ENCODE measurements at places on chromosomes 2 and 18.
A peak's percentile ranks its signal among the peaks of the same experiment; 100 is the strongest.

- DNase-seq, result no peak
Measured at GRCh38 chr2:151792589-151792988, 35.6 kb downstream of the ARL5A start.

DNA sequence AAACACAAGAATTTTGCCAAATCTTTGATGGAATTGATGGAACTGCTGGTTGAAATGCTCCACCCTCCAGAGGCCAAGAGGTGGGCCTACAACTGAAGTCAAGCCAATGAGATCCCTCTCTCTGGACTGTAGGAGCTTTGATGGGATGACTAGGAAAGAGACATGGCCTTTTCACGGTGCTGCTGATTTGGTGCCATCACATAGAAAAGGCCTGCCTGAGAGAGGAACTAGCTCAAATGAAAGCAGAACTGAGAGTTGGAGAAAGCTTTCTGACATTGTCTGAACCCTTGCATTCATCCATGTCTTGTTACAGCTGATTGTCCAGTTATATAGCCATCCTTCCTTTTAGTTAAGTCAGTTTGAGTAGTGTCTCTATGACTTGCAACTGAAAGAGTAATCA lies 283.8 kb upstream of the LYPD1 start:
- DNase-seq, result no peak

DNA sequence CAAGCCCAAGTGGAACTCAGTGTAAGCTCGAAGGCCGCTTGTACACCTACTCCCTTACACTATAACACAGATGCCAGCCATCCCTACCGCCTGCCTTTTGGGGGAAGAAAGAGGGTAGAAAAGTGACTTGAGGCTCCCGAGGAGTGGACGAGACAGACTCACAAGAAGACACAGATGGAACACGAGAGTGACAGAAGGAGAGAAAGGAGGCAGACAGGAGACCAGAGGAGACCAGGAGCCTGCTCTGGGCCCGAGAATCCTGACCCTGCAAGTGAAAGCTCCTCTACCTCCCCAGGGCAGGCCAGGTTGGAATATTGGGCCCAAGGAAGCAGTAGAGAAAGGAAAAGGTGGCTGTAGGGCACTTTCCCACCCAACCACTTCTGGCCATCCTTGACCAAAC lies 23.4 kb upstream of the TNS1 start:
- no peak for DNase-seq

DNA sequence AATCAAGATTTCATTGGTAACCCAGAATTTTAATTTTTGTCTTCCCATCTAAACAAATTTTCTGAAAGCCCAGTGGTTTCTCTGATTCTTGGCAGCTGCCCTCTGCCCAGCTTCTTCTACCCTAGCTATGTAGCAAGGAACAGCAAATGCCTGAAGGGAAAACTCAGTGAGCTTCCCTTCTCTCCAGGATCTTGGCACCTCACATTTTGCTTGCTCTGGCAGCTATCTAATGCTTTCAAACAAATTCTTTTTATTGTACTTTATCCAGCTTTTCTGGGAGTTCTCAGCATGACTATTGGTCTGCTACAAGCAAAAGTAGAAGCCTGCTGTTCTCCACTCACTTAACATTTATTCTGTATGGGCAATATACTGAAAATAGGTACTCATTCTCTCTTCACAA lies 18.3 kb upstream of the GFPT1 start:
- DNase-seq, result no peak

DNA sequence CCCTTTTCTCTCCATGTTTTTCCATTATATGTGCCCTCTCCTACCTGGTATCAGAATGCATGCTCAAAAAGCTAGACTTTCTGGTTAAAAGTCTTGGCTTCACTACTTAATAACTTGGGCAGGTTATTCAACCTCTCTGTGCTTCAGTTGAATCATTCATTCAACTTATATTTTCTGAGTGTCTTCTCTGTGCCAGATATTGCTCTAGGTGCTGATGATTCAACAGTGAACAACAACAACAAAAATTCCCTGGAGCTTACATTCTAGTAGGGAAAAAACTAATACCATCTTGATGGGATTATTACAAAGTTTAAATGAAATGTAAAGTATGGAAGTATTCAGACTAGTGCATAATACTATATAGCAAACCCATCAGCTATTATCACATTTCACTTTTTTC lies 55.2 kb downstream of the SOS1 start:
- DNase-seq, result no peak

- no peak for DNase-seq
Measured at GRCh38 chr2:2158915-2159314, 172.2 kb downstream of the MYT1L start.

DNA sequence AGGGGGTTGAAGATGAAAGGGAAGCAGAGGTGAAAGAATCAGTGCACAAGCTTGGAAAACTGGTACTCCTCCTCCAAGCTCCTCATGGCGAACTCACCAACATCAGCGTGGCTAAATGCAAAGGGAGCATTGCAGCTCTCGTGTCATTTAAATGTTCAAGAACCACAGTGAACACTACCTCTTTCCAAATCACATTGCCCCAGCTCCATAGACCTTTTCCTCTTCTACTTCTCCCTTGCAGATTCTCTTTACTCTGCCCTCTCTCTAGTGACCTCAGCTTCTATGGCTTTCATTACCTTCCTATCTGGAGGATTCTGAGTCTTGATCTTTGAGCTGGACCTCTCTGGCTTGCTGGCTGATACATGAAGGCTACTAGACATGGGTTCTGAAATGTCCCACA lies 14.3 kb downstream of the EPB41L3 start:
- no peak for DNase-seq

DNA sequence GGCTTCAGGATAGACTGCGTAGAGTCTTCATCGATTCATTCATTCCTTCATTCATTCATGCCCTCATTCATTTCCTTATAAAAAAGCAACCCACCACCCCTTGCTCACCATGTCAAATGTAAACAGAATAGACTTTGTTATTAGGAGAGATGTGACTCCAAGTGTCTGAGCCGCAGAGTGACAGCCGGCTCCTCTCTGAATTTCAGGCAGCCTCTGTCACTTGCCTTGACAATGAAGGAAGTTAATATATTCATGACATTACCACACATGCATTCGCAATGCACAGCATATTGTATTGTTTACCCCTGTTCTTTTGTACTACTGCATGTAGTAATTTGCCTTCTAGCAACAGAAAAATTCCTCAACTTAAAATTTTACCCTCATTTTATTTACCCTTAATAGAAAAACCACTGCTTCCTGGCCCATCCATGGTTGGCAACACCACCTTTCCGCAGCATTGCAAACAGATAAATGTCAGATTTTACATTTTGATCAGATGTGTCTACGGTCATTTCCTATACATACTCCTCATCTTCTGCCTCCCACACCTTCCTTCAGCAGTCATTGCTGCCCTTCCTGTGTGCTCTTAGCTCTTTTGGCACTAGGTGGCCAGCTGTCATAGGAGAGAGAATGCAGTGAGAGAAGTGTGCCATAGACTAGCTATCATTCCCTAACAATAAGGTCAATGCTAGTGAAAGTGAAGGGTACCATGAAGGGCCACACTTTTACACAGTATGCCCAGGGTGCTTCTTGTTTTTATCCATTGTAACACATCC lies 1090.8 kb downstream of the BCL11A start:
- no peak for DNase-seq

DNA sequence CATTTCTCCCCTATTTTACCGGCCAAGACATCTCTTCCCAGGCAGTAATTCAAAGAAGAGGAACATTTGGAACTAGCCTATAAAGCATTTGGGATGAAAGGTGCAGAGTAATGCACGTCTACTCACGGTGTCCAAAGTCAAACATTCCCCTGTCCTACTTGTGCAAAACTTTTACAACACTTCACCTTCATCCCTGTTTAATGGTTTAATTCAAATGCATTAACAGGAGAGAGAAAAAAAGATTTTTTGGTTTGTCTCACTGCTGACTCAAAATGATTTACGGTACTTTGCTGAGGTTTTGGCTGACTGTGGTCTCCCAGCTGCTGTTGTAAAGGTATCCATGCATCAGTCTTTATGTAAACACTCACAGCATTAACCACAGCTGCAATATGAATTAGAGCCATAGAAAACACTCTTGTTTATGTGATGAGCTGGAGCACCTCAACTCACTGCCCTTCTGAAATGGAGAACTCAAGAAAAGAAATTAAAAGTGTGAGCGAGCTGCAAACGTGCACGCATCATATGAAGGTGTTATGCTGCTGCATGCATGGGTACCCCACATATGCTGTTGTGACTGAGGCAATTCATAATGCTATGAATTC lies 220.5 kb downstream of the PIEZO2 start:
- no peak for DNase-seq

GRCh38 chr2:240643811-240644150 lies 18.5 kb downstream of the GPR35 start:
- DNase-seq, result no peak

DNA sequence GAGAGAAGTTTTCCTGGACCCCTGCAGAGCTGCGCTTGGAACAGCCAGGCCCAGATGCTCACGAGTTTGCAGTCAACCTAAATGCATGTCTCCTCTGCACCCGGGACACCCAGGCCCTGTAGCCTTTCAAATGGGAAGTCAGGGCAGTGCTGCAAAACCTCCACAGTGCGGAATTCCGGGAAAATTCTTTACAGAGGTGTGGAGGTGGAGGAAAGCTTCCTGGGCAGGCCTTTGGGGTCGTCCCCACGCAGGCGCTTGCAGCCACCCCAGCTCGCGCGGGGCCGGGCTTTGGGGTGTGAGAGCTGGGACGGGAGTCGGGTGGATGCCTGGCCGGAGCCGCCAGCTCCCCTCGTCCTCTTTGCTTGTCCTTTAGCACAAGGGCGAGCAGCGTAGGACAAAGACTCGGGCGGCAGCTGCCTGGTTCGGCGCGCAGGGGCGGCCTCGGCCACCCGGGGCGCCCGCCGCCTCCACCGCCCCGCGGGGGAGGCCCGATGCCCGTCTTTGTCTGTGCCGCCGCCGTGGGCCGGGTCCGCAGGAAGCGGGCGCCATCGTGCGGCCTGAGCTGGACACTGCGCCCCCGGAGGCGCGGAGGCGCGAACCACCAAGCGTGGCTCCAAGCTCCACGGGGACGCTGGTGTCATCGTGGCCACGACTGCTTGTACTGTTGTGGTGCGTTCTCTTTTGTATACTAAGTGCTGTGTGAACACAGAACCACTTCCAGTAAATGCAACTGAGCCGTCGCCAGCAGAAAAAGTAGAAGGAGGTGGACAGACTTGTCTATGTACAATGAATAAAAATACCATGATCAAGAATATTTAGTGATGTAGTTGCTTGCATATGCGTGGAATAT lies 28.2 kb upstream of the BCL11A start:
- DNase-seq, result peak; percentile 58

- no peak for DNase-seq
Measured at GRCh38 chr18:5455674-5456073, 88.1 kb downstream of the EPB41L3 start.

DNA sequence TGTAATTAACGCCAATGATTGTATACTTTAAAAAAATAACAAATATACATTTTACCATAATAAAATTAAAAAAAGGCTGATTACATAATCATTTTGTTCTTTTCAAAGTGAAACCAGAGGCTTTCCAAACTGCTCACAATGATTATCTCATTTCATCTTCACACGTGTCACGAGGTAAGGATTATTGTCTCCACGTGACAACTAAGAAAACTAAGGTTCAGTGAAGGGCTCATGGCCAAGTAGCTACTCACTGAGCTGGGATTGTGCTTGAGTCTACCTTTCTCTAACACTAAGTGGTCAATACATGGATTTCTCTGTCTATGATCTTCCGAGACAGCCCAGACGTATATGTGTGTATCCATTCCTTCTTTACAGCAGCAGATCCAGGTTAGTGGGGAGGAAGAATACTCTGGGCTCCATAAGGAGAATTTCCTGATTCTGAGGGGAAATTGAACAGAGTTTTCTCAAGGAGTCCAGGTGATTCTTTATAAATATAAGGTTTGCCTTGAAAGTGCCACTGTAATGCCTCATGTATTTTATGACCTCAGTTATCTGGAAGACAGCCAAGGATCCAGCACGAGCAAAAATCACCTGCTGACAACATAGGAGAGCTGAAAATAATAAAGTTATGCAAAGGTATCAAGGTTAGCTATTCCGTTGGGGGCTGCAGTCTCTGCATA lies 25.6 kb upstream of the ACSL3 start:
- DNase-seq, result no peak

- no peak for DNase-seq
Measured at GRCh38 chr2:98846041-98846440, 90.0 kb downstream of the CRACDL start.

DNA sequence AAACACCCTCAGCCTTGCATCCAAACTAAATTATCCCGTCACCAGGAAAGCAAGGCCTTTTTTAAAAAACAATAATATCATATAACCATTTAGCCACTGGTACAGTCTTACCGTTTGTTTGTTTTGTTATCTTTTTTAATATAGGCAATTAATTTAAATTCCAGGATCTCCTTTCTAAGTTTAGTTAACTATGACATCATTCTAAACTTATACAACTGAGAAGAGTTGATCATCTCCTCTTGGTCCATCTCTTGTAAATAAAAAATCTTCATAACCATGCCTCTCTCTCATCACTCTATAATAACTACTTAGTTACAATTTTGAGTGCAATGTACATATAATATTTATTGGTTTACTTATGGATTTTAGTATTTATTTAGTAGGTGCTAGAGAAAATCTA lies 46.2 kb downstream of the RND3 start:
- DNase-seq, result no peak

- DNase-seq, result no peak
Measured at GRCh38 chr2:72968286-72968685, 51.0 kb downstream of the EMX1 start.

- DNase-seq, result no peak
Measured at GRCh38 chr2:68831686-68832232, 39.4 kb downstream of the BMP10 start.

GRCh38 chr18:13447621-13448334 lies 229.2 kb downstream of the LDLRAD4 start:
- no peak for DNase-seq

- no peak for DNase-seq
Measured at GRCh38 chr18:34261865-34262780, 37.4 kb upstream of the NOL4 start.

DNA sequence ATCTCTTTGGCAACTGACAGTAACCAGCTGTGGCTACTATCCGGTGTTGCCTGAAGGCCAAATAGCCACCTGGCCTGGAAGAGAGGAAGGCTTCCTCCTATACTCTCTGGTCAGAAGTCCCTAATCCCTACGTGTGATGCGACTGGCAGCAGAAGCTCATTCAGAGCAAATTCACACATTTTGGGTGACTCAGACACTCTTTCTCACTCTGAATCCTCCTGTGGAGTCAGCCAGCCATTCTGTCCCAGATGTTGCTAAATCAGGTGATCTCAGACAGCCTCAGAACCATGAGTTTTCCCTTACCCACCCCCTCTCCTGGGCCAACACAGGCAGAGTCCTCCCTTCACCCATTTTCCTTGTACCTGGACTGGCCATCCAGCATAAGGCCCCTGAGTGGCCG lies 34.7 kb downstream of the CFAP53 start:
- DNase-seq, result no peak

DNA sequence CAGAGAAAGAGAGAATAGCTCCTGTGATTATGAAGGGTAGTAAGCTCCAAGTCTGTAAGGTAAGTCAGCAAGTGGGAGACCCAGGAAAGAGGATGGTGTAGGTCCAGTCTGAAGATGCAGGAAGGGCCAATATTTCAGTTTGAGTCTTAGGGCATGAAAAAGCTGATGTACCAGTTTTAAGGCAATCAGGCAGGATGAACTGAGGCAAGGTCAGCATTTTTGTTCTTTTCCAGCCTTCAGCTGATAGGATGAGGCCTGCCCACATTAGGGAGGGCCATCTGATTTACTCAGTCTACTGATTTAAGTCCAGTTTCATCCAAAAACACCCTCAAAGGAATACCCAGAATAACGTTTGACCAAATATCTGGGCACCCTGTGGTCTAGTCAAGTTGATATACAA lies 347.3 kb downstream of the CMPK2 start:
- DNase-seq, result no peak

GRCh38 chr2:220533485-220533884 lies 906.1 kb downstream of the SLC4A3 start:
- no peak for DNase-seq

Measured in renal cortex interstitium (tissue), 15 donors.